Central memory CD8-positive, alpha-beta T cell (primary cell): ENCODE measurements at places on chromosomes 11 and 22.

DNA sequence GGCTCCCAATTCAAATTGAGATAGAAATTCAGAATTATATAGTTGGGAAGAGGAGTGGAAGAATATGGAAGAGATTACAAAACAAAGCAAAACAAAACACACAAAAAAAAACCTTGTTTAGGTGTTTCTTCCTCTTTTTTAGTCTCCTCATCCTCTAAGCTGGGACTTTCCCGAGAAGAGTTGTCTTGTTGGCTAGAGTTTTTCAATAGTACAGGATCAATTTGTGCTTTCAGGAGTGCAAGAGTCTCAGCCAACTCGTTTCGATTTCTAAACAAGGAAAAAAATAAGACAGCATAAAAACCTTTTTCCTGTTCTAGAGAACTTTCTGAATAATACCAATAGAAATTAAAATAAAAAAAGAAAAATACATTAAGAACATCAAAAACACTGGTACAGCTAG lies 87.8 kb upstream of the CLNS1A start:
- no peak for DNase-seq

DNA sequence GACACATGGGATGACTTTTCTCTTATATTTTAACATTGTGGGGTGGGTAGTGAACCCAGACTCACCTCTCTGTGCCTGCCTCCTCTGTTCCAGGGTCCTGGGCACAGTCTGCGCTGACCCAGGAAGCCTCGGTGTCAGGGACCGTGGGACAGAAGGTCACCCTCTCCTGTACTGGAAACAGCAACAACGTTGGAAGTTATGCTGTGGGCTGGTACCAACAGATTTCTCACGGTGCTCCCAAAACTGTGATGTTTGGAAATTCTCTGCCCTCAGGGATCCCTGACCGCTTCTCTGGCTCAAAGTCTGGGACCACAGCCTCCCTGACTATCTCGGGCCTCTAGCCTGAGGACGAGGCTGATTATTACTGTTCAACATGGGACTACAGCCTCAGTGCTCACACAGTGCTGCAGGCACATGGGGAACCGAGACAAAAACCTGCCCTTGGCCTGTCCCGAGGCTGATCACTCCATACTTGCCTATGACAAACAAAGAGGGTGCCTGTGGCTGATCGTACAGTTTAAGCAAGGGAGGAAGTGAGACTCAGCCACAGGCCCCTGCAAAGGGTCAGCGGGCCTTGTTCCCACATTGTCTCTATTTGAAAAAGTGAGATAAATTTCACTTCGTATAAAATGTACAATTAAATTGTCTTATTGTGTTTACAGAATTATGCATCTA lies 43.7 kb upstream of the TOP3B start:
- no peak for DNase-seq

DNA sequence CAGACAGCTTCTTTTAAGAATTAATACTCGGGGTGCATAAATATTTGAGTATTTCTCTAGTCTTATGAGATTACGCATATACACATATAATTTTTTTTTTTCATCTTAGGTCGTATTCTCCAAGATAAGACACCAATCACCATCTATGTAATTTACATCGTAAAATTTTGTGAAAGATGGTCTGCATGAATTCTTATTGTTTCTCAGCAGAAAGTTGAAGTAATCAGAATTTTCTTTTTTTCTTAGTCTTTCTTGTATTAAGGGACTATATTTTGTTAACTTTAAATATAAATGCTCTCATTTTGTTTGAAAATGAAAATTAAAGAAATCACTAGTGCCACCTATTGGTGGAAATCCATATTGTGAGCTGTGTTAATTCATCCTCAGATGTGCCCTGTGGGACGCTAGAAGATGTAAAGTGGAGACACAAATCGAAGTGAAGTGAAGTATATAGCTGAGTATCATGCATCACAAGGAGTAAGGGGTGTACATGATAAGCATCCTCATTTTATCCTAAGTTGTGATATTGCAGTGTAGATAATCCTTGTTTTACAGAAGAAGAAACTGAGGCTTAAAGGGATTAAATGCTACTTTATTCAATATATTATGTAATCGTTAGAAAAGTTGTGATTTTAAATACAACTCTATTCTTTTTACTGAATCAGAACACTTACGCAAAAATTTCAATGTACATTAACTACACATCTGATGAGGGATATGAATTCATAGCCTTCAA lies 2084.3 kb downstream of the LRRC4C start:
- no peak for DNase-seq

- no peak for DNase-seq
Observed at GRCh38 chr22:22935056-22935545, 47.5 kb downstream of the IGLL5 start.

DNA sequence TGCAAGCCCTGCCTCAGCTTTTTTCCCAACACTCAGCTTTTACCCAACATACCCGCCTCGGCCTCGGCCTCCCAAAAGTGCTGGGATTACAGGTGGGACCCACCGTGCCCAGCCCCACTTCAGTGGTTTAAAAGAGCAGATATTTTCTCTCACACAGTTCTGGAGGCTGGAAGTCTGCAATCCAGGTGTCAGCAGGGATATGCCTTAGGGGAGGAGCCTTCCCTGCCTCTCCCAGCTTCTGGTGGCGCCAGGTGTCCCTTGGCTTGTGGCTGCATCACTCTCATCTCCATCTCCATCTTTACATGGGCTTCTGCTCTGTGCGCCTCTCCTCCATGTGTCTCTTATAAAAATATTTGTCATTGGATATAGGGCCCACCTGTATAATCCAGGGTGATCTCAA lies 50.0 kb downstream of the MCHR1 start:
- no peak for DNase-seq

- DNase-seq: no peak
Observed at GRCh38 chr11:23988381-23989006, 508.4 kb upstream of the LUZP2 start.

GRCh38 chr11:125300791-125301218 lies 136.3 kb downstream of the PKNOX2 start:
- no peak for DNase-seq

- no peak for DNase-seq
Observed at GRCh38 chr11:62179995-62180394, 10.0 kb upstream of the SCGB1D1 start.

DNA sequence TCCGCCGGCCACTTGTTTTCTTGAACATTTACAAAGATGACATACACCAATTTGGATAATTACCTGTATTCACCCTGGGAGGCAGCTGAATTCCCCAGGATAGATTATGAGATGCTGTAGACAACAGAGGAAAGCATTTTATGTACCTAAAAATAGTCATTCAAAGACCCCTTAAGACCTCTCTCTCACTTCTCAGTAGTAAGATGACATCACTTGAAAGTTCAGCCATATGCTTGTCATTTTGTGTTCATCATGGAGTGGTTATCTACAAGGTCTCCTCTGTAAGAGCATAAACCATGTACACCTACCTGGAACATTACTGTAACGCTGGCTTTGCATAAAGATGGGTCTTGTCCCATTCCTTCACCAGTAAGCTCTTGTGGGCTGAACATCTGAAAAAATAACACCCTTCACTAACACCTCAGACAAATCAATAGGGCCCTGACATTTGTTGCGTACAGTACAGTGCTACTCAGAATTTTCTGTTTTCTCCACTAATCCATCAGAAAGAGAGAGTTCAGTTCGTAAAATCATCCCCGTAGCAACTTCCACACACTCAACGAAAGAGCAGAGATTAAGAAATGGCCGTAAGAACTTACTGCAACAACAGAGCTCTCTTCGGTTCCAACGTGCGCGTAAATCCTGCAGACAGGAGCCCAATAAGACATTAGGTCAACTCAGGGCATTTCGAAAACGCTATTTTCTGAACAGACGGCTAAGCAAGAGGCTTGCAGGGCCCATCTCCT lies 15.6 kb upstream of the WDR74 start:
- DNase-seq: no peak

DNA sequence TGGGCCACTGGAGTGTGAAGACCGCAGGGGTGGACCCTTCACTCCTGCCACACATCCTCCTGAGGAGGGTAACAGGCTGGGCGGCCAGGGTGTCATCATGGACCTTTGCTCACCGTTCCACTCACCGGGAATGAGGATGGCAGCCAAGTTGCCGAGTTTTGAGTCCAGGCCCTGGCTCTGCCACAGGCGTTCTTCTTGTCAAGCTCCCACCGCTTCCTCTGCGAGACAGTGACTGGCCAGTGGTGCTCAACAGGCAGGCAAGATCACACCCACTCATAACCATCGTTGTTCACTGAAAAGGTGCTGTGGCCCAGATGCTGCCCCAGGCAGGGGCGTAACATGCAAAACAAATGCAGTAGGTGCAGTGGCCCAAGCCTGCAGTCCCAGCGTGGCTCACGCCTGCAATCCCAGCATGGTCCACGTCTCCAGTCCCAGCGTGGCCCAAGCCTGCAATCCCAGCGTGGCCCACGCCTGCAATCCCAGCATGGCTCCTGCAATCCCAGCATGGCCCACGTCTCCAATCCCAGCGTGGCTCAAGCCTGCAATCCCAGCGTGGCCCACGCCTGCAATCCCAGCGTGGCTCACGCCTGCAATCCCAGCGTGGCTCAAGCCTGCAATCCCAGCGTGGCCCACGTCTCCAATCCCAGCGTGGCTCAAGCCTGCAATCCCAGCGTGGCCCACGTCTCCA lies 5.0 kb upstream of the PANX2 start:
- no peak for DNase-seq

DNA sequence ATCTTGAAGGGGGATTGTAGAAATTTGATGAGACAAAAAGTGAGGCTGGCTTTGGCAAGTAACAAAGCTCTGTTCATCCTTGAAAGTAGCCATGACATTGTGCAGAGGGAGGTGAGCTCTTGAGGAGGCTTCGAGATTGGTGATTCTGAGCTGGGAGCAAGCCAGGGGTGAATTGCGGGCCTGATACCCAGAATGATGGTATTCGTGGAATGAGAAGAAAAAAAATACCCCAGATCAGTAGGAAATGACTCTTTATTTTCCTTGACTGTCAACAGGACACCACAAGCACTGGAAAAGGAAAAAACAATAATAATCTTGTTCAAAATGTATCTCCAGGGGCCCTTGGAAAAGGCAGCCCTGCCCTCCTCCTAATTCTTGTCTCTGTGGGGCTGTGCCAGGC lies 62.7 kb downstream of the TSPAN18 start:
- no peak for DNase-seq

- no peak for DNase-seq
Observed at GRCh38 chr22:36079041-36079440, 50.4 kb upstream of the RBFOX2 start.

DNA sequence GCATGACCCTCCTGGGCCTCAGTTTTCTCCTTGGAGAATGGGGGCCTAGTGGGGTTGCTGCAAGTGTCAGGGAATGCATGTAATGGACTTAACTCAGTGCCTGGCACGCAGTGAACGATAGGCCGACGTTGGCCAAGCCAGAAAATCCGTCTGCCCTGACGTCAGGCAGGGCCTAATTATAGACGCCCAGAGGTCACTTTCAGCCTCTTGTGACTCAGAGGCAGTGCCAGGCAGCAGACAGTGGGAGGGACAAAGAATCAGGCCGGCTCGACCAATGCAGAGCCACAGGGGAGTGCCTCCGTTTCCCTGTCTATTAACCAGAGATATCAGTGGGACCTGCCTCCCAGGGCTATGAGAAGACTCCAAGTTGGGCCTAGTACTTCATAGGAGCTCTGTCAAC lies 115.0 kb downstream of the MN1 start:
- no peak for DNase-seq

DNA sequence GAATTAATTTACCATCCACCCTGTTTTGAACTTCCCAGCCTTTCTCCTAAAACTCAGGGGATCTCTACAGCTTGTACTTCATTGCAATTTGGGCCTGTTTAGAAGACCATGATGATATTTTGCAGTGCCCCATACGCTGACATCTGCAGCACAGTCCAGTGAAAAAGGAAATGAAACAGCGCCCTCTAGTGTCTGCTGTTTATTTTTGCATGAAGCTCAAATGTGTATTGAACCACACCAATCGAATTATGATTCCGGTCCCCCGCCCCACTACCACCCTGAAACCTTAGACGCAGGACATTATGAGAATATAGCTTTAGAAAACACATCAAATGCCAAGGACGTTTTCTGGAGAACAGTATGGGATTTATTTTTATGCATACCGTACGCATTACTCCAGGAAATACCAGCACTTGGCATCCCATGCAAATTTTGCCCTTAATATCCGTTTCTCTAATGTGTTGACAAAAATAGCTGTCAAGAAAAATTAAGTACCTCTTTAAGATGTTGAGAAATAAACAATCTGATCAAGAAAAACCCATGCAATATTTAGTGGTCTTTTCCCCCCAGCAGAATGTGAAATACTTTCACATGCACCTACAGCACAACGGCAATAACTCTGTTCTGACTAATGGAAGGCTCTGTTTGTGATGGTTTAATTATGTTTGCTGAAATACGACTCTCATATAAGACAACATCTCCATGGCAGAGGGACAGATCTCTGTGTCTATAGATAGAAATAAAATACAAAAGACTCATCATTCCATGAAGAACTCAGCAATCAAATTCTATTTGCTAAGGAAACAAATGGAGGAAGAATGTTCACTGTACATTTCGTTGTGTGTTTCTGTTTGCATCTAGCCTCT lies 93.9 kb downstream of the TECTA start:
- DNase-seq: peak; percentile 22

DNA sequence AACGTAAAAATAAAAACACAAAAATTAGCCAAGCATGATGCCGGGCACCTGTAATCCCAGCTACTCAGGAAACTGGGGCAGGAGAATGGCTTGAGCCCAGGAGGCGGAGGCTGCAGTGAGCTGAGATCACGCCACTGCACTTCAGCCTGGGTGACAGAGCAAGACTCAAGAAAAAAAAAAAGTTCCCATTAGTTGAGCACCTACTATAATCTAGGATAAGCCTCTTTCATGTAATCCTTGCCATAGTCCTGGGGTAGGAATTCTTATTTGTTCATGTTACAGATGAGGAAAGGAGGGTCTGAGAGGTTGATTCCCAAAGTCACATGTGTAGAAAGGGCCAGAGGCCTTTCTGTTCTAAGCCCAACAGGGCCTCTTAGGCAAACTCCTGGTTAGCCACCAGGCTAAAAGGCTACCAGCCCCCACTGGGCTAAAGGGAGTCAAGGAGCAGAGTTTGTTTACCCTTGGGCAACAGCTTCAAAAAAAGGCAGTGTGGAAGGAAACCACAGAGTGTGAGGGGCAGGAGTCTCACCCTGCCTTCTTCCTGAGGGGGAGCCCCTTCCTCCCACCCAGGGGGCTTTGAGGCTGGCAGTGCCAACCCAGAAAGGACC lies 21.6 kb upstream of the CSNK1E start:
- no peak for DNase-seq

DNA sequence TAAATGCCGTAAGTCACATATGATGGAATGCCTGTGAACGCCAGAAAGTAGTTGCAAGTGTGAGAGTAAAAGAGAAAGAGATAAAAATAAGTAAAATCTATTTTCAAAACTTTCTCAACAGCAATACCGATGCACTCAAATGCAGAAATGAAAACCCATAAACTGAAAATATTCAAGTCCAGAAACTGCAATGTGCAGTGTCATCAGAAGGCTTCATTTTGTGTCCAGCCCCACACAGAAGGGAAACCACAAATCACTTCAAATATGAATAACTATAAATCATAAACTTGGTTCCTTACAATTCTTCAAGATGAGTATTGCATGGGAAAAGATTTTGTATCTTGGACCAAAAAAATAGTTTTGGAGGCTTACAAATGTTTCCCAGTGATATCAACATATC lies 375.2 kb upstream of the ANO5 start:
- no peak for DNase-seq

GRCh38 chr11:117973503-117973860 lies 12.7 kb upstream of the IL10RA start:
- DNase-seq: no peak

GRCh38 chr11:40149721-40150120 lies 1309.7 kb downstream of the LRRC4C start:
- no peak for DNase-seq

- DNase-seq: no peak
Observed at GRCh38 chr11:100555931-100556330, 131.2 kb upstream of the ARHGAP42 start.

- no peak for DNase-seq
Observed at GRCh38 chr22:34669001-34669400, 397.0 kb upstream of the ISX start.
